ENCODE measurements at places on chromosomes 3 and 15. TPM values are rescaled to one million over a fixed set of nuclear protein-coding genes. Genes with fewer than 3 reads are reported as not detected.

Gene BCHE
- 1.0 TPM for total RNA-seq

Gene EIF2B5
- 25.3 TPM for total RNA-seq

Gene IFRD2
- total RNA-seq: 89.2 TPM

Gene REC114
- total RNA-seq: not detected

Gene NPAP1
- not detected for total RNA-seq

Gene FAM81A
- 13.1 TPM for total RNA-seq

Gene RNF111
- total RNA-seq: 27.5 TPM

Gene PEX5L
- not detected for total RNA-seq

Gene ZNF662
- total RNA-seq: not detected

Gene BFSP2
- not detected for total RNA-seq

Data from A549 treated with dexamethasone at 1 μM for 4 hours (cell line).